ENCODE measurements at places on chromosomes 5 and 9. TPM values are rescaled to one million over a fixed set of nuclear protein-coding genes. Genes with fewer than 3 reads are reported as not detected.

The PTGS1 gene
- 11.7 TPM for total RNA-seq

The DAPK1 gene
- 80.0 TPM for total RNA-seq

The PCDHB8 gene
- total RNA-seq = not detected

The SPATA31D4 gene
- total RNA-seq = not detected

- no peaks in the 10 kb centered on the region for H3K27me3 ChIP-seq
- peak; percentile 38 for DNase-seq
- no peaks in the 10 kb centered on the region for H3K4me1 ChIP-seq
- no peak overlapping the region for H3K27ac ChIP-seq
- no peak overlapping the region for H3K4me3 ChIP-seq
- H3K36me3 ChIP-seq = peaks cover 90% of the 10 kb centered on the region
Observed at GRCh38 chr9:131464354-131465000, 38.2 kb upstream of the POMT1 start.

DNA sequence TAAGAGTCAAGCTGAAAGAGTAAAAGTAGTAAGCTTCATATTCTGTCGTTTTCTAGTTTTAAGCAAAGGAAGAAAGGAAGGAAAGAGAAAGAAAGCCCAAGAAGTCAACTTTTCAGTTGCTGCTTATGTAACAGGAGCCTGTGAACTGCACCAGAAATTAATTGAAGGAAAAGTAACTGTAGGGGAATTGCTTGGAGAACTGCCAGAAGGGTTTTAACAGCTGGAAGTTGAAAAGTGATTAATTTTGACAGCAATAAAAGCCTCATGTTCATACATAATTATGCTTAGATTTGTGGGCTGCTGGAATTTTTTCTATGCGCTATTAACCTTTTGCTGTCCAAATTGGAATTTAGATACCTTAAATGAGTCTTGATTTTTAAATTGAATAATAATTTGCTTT lies 255.7 kb downstream of the ENC1 start:
- no peak overlapping the region for H3K4me3 ChIP-seq
- no peaks in the 10 kb centered on the region for H3K36me3 ChIP-seq
- H3K4me1 ChIP-seq = no peaks in the 10 kb centered on the region
- no peak for DNase-seq
- H3K27ac ChIP-seq = no peak overlapping the region

- H3K36me3 ChIP-seq = no peaks in the 10 kb centered on the region
- H3K27ac ChIP-seq = no peak overlapping the region
- no peak for DNase-seq
- H3K4me1 ChIP-seq = no peaks in the 10 kb centered on the region
- no peaks in the 10 kb centered on the region for H3K27me3 ChIP-seq
- no peak overlapping the region for H3K4me3 ChIP-seq
Observed at GRCh38 chr5:16467363-16468219, 2.0 kb upstream of the ZNF622 start.

DNA sequence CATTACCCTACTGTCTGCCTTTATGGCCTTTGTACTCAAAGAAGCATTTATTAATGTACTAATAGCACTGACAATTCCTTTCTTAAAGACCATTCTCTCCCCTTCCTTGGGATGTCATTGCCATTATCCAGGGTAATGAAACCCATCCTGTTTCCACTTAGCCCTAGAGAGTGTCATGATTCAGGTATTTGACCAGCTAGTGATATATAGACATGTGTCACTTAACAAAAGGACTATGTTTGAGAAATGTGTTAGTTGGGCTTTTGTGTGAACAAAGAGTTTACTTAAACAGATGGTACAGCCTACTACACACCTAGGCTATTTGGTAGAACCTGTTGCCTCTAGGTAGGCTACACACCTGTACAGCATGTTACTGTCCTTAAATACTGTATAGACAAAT lies 2.0 kb downstream of the ATP6V0E1 start:
- no peaks in the 10 kb centered on the region for H3K36me3 ChIP-seq
- H3K27ac ChIP-seq = no peak overlapping the region
- no peaks in the 10 kb centered on the region for H3K4me1 ChIP-seq
- H3K27me3 ChIP-seq = no peaks in the 10 kb centered on the region
- no peak for DNase-seq
- H3K4me3 ChIP-seq = peak overlapping the region; percentile 86

DNA sequence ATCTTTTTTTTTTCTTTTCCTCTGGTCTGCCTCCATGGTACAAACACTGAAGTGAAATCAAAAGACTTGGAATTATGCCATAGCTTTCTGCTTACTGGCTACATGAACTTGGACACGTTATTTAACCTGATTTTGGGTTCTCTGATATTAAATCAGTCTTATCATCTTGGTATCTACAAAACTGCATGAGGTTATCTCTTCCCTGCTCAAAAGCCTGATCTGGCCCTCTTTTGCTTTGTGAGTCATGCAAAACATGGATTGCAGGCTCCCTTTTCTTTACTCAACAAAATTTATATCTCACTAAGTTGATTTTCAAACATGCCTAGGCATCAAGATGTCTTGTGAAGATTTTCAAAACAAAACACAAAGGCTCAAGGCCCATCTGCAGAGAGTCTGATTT lies 45.9 kb upstream of the FST start:
- no peak overlapping the region for H3K27ac ChIP-seq
- no peak overlapping the region for H3K4me3 ChIP-seq
- DNase-seq = no peak
- no peaks in the 10 kb centered on the region for H3K27me3 ChIP-seq
- H3K36me3 ChIP-seq = no peaks in the 10 kb centered on the region

- H3K27me3 ChIP-seq = no peaks in the 10 kb centered on the region
- no peak overlapping the region for H3K27ac ChIP-seq
- peaks cover 4% of the 10 kb centered on the region for H3K4me1 ChIP-seq
- DNase-seq = no peak
- no peak overlapping the region for H3K4me3 ChIP-seq
Observed at GRCh38 chr9:128705051-128705965, 3.0 kb downstream of the PKN3 start.

GRCh38 chr9:1791191-1791590 lies 224.0 kb upstream of the SMARCA2 start:
- DNase-seq = no peak
- H3K4me1 ChIP-seq = no peaks in the 10 kb centered on the region
- H3K4me3 ChIP-seq = no peak overlapping the region
- H3K36me3 ChIP-seq = no peaks in the 10 kb centered on the region

- peaks cover 8% of the 10 kb centered on the region for H3K36me3 ChIP-seq
- H3K4me1 ChIP-seq = peaks cover 3% of the 10 kb centered on the region
- peak; percentile 94 for DNase-seq
- H3K4me3 ChIP-seq = peak overlapping the region; percentile 72
- no peaks in the 10 kb centered on the region for H3K27me3 ChIP-seq
Observed at GRCh38 chr5:181246276-181247049, 2.8 kb upstream of the RACK1 start.
